ENCODE measurements at places on chromosomes 1 and 21.
A peak's percentile ranks its signal among the peaks of the same experiment; 100 is the strongest.

- DNase-seq: no peak
Observed at GRCh38 chr21:25578056-25578961, 29.0 kb downstream of the MRPL39 start.

GRCh38 chr1:14298806-14299205 lies 299.7 kb upstream of the KAZN start:
- no peak for DNase-seq

GRCh38 chr21:36709868-36710728 lies 11.2 kb downstream of the SIM2 start:
- DNase-seq: no peak

DNA sequence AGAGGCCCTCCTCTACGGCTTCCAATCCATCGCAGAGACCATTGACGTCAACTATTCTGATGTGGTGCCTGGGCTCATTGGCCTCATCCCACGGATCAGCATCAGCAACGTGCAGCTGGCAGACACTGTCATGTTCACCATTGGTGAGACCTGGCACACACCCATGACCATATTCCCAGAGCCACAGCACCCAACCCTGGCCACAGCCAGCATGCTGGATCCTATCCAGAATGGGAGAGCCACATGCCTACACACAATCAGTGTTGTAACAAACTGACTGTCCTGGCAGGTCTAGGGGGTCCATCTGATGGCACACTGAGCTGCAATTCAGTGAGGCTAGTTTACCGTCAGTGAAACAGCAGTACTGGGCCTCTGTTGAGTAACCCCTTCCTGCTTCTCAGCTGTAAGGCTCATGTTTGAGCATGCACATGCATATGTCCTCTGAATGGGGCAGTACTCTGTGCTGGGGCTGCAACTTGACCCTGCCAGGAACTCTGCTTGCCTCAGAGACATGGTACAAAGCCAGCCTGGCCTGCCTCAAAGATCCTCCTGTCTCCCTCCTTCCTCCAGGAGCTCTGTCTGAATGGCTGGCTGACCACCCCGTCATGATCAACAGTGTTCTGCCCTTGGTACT lies 10.8 kb downstream of the IPO13 start:
- no peak for DNase-seq

DNA sequence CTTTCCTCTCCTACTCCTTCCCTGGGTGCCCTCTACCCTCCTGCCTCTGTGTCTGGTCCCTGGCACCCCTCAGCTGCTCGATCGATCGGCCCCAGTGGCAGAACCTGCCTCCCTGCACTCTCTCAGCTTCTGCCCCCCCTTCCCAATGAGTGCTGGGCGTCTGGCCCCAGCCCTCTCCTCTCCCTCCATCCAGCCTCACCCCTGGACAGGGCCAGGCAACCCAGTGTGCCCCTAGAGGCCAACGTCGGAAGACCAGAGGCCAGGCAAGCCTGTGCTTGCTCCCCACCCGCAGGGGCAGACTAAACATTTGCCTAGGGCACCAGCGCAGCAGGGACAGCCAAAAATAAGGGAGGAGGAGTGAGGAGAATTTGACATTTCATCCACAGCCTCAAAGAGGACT lies 43.5 kb downstream of the LGR6 start:
- peak; percentile 69 for DNase-seq

Data from astrocyte of the hippocampus (primary cell).